ENCODE measurements at places on chromosomes 1 and 21.

GRCh38 chr1:37802439-37802838, 5.2 kb upstream of the C1orf122 start:
- DNase-seq: no peak

DNA sequence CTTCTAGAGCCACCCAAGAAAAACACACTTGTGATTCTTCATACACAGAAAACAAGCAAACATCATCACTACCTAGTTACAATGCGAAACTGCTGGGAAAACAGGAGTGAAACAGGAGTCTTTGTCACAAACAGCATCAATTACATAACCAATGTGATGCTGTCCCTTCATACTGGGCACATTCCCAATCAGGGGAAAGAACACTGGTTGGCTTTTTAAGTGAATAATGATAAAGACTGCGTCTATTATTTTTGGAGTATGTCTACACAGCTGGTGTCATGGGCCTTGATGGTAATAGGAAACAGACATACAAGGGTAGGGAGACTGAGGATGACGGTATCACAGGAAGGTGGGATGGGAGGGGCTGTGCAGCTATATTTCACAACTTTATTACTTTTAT, 43.3 kb downstream of the SIPA1L2 start:
- no peak for DNase-seq

DNA sequence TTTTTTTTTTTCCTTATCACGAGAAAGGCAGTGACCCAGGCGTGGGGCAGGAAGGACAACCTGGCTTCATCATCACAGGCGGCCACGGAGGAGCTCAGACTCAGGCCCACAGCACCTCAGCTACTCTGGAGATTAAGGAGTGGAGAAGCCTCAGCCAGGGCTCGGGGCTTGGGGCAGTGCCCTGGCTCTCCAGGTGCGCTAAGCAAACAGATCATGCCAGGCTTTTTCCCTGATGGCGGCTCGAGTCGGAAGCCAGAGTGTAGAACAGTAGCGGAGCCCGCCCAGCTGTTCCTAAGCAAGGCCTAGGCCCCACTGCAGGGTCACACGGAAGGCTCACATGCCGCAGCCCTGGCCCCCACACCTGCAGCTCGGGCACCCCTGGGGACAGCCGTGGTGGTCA, 70.7 kb downstream of the AGPAT3 start:
- no peak for DNase-seq

GRCh38 chr1:239315631-239316217, 70.6 kb upstream of the CHRM3 start:
- DNase-seq: no peak

- no peak for DNase-seq
Measured at GRCh38 chr1:145936247-145936646, 9.0 kb upstream of the RBM8A start.

DNA sequence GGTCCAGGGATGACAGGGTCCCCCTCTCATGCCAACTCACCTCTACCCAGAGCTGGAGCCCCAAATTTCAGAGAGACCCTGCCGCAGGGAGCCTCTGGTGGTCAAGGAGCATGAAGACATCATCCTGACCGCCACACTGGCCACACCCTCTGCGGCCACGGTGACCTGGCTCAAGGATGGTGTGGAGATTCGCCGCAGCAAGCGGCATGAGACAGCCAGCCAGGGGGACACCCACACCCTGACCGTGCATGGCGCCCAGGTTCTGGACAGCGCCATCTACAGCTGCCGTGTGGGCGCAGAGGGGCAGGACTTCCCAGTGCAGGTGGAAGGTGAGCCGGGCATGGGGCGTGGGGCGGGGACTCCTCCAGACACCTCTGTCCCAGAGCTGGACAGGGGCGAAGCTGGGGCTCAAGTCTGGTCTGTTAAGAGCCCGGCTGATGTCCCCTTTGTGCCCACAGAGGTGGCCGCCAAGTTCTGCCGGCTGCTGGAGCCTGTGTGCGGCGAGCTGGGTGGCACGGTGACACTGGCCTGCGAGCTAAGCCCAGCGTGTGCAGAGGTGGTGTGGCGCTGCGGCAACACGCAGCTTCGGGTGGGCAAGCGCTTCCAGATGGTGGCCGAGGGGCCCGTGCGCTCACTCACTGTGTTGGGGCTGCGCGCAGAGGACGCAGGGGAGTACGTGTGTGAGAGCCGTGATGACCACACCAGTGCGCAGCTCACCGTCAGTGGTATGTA, 66.0 kb downstream of the OBSCN start:
- no peak for DNase-seq

- no peak for DNase-seq
Measured at GRCh38 chr1:68706639-68707317, 209.9 kb upstream of the DEPDC1 start.

- DNase-seq: no peak
Measured at GRCh38 chr1:102174259-102174863, 177.6 kb upstream of the OLFM3 start.

GRCh38 chr1:64826991-64827390, 82.1 kb downstream of the RAVER2 start:
- no peak for DNase-seq

DNA sequence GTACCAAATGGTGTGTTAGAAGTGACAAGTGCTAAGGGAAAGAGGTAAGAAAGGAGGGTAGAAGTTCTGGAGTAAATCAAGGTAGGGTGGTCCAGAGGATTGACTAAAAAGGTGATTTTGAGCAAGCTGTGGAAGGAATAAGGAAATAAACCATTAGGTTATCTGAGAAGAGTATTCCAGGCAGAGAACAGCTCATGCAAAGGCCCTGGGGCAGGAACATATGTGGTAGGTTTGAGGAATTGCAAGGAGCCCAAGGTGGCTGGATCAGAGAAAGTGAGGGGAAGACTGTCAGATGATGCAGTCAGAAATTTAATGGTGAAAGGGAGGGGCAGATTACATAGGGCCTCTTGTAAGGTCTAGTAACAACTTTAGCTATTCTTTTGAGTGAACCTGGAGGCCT, 302.6 kb downstream of the PBX1 start:
- no peak for DNase-seq

- DNase-seq: no peak
Measured at GRCh38 chr21:33169359-33169758, 60.4 kb upstream of the IFNAR2 start.

- no peak for DNase-seq
Measured at GRCh38 chr1:107804134-107804533, 160.8 kb downstream of the VAV3 start.

DNA sequence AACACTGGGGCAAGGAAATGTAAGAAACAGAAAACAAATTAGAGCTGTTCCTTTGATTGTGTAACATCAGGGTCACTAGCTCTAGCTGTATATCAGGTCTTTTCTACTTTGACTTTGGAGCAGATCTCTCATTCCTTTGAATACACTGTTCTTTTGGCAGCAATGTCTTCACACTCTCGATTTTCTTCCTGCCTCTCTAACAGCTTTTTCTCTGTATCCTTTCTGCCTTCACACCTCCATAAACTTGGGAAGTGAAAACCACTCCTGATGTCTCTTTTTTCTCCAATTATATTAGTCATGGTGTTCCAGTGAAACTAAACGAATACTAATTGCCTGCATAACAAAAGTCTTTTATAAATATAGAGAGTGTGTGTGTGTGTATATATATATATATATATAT, 1458.0 kb downstream of the NCAM2 start:
- DNase-seq: no peak

GRCh38 chr1:159548126-159548525, 12.3 kb upstream of the OR10J5 start:
- no peak for DNase-seq

- no peak for DNase-seq
Measured at GRCh38 chr1:206094024-206094423, 23.2 kb downstream of the AVPR1B start.

DNA sequence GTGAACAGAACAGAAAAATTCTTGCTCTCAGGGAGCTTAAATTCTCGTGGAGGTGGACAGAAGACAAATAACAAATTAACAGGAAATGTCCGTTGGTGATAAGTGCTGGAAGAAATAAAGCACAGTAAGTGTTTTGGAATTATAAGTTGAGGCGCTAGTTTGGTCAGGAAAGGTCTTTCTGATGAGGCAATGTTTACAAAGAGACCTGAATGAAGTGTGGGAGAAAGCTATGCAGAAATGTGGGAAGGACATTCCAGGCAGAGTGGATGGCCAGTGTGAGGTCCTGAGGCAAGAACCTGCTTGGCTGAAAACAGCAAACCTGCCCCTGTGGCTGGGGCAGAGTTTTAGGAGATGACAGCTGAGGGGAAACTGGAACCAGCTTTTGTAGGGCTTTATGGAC, 23.3 kb downstream of the NGF start:
- DNase-seq: no peak

DNA sequence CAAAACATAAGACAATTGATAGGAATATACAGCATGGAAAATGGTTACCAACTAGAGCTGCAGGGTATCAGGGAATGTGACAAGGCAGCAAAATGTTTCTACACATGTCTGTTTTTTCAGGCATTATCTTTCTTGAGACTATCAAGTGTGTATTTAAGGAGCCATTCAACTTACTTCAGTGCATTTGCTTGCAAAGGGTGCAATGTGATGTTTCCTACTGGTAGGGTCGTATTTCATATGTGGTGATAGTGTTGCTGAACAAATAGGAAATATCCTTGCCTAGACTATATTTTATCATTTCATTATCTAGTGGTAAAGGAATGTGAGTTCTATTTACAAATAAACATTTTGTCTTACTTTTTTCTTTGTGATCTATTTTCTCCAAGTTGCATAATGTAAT, 42.4 kb downstream of the PTPRC start:
- no peak for DNase-seq

GRCh38 chr1:174204697-174205308, 45.5 kb downstream of the RABGAP1L start:
- no peak for DNase-seq

GRCh38 chr21:38323721-38324531, 67.1 kb downstream of the KCNJ15 start:
- no peak for DNase-seq

DNA sequence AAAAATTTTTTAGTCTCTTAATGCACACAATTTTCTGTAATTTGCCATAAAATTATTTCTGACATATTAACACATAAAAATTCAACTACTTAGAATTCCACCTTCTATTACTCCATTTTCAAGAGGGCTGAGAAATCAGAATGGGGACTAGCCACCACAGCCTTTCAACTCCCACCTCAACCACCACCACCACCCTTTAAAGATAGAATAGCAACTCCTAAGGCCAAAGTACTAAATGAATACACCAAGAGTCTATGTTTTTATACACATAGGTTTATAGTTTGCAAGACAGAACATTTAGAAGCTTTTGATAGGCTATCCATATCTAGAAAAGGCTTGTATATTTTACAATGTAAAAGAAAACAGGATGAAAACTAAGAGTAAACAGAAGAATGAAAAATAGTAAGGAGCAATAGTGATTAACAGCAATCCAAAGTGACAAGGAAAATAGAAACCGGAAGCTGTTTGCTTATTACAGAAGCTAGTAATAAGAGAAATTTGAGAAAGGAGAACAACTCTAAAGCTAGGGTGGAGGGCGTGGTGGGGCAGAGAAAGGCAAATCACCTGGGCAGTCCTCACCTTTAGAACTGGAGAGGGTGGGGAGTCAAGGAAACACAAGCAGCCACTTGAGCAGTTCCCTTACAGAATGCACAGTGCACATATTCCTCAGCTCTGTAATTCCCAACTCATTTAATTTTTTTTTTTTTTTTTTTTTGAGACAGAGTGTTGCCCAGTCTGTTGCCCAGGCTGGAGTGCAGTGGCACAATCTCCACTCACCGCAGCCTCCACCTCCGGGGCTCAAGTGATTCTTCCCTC, 27.7 kb downstream of the EPS15 start:
- no peak for DNase-seq

DNA sequence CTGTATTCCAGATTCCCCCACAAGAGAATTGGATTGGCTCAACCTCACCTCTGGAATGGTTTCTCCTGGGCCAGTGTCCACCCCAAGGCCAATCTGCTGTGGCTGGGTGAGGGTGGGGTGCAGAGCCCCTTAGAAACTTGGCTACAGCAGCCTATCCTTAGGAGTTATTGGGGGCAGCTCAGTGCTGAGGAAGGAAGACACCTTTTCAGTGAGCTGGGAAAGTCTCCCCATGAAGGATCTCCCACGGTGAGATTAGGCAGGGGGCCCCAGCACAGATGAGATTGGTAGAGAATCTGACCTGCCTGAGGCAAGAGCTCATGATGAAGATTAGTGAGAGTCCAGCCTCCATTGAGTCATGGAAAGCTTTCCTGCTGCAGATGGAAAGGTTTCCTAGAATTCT, 78.4 kb downstream of the CCDC185 start:
- DNase-seq: no peak

DNA sequence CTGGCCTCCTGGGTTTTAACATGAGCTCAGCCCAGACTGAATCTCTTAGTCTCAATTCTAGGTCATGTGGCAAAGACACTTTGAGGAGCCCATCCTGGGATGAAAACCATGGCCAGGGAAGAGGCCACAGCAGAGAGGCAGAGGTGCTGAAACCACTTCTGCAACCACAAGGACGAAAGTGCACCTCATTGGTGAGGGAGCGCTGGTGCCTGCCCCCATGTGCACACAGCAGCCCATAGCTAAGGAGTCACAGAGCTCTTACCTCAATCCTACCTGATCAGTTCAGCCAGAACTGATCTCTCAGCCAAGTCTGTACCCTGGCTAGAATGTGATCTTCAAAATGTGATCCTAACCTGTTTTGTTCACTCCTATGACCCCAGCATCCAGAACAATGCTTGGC, 32.9 kb upstream of the SRP9 start:
- DNase-seq: no peak

- no peak for DNase-seq
Measured at GRCh38 chr1:25222606-25223005, 9.7 kb downstream of the SYF2 start.

- DNase-seq: peak; percentile 29
Measured at GRCh38 chr1:155127105-155127966, at the start of gene EFNA1. TSS of gene EFNA1 (plus strand) at chr1:155127876. CDS start at chr1:155127978, 102 bp downstream.

DNA sequence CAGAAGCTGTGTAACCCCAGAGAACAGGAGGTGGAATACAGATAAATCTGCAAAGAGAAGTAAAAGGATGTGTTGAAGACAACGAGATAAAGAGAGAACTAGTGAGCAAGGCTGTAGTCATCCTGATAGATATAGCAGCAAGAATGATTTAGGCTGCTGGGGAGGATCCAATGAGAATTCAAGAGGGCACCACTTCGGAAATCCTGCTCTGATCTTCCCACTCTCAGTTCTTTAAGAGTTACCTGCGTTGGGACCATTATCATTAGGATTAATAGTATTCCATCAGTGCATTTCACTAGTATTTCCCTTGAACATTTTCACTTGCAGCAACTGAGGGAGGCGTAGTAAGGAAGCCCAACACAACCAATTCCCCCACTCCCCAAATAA, at the start of gene BRINP3:
BRINP3 (minus strand) TSS at position 103 of the 387 bp plus-strand sequence.
- DNase-seq: no peak

GRCh38 chr1:78277253-78277652, 213.5 kb upstream of the PTGFR start:
- DNase-seq: no peak

- no peak for DNase-seq
Measured at GRCh38 chr1:238329671-238330070, 438.9 kb upstream of the ZP4 start.

- DNase-seq: no peak
Measured at GRCh38 chr1:183873642-183874041, 68.7 kb downstream of the RGL1 start.

- DNase-seq: no peak
Measured at GRCh38 chr1:172292840-172293239, 127.6 kb upstream of the C1orf105 start.
